CD4-positive, alpha-beta memory T cell (primary cell): ENCODE measurements at places on chromosomes 6 and 20.

GRCh38 chr6:112787371-112787770, 440.2 kb downstream of the RFPL4B start:
- DNase-seq = no peak

GRCh38 chr6:47335466-47335865, 25.8 kb upstream of the TNFRSF21 start:
- no peak for DNase-seq

DNA sequence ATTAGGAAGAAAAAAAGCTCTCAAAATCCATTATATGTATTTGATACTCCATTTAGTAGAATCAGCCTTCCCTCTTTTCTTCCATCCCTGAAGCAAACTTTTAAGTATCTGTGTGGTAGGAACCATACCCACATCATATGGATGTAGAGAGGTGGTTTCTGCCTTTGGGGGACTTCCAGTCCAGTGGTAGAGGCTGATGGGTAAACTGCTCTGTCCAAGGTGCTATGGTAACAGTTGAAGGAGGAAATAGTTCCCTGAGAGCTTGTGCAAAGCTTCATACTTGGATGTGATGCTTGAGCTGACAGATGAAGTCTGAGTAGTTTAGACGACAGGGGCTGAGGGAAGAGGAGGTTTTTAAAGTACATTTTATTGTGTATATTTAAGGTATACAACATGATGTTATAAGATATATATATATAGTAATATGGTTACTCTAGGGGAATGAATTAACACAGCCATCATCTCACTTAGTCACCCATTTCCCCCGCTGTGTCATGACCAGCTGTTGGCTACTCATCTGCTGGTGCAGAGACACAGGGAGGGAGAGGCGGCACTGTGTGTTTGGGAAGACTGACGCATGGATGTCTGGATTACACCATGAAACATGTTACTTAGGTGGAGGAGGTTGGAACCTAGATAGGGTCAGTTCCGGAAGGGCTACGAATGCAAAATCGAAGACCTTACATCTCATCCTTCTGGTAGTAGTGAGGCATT, 185.2 kb downstream of the FARS2 start:
- DNase-seq = no peak

- no peak for DNase-seq
Observed at GRCh38 chr6:126539022-126539421, 199.1 kb downstream of the CENPW start.

- no peak for DNase-seq
Observed at GRCh38 chr20:54345301-54345724, 130.1 kb upstream of the DOK5 start.

- no peak for DNase-seq
Observed at GRCh38 chr6:138714493-138714892, 59.1 kb upstream of the CCDC28A start.

GRCh38 chr6:5506149-5506548, 244.8 kb downstream of the FARS2 start:
- DNase-seq = no peak

DNA sequence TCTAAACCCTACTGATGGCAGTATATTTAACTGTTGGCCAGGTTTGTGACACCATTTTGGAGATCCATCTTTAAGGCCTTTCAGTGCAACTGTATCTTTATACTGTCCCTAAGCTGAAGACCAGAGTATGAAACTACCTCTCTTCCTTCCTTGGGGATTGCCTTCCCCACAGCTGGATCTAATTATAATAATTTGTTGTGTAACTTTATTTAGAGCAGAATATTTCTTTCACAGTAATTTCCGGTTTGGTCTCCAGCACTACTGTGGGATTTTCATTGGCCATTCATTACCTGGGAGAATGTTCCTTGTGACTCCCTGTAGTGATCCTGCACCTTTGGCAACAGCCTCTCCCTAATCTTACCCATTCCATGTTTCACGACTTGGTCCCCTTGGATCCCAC, 75.2 kb downstream of the AKAP7 start:
- no peak for DNase-seq

DNA sequence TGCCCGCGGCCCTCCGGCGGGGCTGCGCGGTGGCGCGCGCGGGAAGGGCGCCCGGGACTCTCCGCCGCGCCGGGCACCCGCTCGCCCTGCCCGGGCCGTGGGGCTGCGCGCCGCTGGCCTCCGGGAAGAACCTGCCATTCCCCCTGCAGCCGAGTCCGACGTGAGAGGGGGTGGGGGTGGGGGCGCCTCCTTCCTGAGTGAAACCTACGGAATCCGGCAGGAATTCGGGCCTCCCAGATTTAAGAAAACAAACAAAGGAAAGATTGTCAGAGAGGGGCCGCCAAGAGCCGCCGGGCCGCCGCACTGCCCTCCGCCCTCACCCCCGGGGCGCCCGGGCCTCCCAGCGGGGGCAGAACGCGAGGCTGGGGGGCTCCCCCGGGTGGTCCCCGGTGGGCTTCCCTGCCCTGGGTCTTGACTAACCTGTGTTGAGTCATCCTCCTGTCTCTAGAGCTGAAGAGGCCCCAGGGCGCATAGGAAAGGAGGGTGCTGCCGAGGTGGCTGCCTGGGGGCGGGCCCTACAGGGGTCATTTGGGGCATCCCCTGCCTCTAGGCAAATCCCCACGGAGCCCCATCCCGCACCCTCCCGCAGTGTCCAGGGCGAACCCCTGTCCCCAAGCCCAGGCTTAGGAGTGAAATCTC, 42.2 kb upstream of the FOXP4 start:
- DNase-seq = no peak

- no peak for DNase-seq
Observed at GRCh38 chr6:157511682-157512381, 130.8 kb downstream of the ZDHHC14 start.

- no peak for DNase-seq
Observed at GRCh38 chr20:57211908-57212533, 54.4 kb downstream of the BMP7 start.

DNA sequence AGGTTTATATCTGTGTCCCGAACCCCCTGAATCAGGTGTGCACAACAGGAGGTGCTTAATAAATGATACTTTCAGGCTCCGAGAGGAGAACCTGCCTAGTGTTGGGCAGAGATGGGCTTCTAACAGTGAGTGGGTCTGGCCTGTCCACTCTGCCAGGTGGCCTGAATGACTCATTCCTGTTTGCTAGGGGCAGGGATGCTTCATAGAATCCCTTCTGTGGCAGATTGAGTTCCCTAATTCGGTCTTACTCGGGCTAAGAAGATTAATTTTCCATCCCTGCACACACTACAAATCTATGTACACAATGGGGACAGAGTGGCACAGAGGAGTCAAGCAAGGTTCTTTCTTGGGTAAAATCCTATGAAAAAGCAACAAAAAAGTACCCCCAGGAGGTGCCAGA, 19.8 kb downstream of the SDC4 start:
- no peak for DNase-seq

GRCh38 chr6:137230547-137230946, 11.4 kb upstream of the IFNGR1 start:
- no peak for DNase-seq

DNA sequence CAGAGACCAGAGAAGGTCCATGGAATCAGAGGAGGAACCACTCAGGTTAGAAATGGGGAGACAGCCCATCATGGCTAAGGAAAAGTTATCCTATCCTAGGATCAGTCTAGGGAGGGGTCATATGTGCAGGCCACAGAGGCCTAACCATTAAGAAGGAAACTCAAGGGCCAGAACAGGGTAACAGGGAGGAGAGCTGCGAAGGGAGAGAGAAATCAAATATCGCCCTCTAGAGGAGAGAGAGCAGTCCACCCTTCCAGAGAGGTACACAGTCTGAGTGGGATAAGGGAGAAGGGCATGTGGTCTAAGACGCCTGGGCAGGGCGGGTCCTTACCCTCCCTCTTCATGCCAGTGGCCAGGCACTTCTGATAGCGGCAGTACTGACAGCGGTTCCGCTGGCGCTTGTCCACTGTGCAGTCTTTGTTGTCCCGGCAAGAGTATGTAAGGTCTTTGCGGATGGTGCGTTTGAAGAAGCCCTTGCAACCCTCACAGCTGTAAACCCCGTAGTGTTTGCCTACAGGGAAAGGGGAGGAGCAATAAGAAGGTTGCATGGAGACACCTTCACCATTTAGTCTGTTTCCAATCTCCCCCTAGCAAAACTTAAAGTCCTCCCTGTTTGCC, 2.9 kb downstream of the RXRB start:
- peak; percentile 59 for DNase-seq

DNA sequence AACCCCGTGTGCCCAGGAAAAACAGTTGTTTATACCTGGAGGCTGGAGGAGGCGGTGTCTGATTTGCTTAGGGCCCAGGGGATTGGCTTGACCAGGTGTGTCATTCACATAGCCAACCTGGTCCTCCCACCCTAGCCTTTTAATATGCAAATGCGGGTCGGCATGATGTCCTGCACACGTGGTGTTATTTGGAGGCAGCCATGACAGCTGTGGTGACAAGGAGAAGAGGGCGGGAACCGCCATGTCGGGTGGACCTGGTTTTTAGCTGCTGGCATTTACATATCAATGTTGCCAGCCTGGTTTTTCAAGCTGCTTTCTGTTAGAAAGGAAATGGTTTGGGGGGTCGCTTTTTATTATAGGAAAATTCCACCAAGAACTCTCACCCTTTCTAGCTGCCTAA, 291.4 kb upstream of the QKI start:
- DNase-seq = no peak

DNA sequence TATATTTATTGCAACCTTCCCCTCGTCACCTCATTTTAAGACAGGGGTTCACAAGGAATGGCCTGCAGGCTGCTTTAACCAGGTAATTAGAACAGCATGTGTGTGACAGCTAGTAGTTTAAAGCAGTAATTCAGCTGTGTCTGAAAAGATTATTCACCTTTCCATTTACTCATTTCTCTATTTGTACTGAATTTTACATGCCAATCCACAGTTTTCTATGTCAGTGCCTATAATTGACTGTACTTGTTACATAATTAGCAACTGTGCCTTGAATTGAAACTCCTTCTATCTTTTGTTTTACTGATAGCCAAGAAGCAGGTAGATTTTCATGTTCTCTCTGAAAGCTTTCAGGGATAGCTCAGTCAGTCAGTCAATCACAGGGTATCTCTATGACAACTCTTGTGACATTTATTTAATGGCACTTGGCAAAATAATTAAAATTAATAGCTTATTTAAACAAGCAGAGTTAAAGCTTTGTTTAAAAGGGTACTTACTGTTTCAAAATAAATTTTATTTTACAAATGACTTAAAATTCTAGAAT, 214.0 kb downstream of the ZFAND3 start:
- DNase-seq = no peak

- DNase-seq = peak; percentile 52
Observed at GRCh38 chr6:32194825-32195651, 2.6 kb upstream of the GPSM3 start.

DNA sequence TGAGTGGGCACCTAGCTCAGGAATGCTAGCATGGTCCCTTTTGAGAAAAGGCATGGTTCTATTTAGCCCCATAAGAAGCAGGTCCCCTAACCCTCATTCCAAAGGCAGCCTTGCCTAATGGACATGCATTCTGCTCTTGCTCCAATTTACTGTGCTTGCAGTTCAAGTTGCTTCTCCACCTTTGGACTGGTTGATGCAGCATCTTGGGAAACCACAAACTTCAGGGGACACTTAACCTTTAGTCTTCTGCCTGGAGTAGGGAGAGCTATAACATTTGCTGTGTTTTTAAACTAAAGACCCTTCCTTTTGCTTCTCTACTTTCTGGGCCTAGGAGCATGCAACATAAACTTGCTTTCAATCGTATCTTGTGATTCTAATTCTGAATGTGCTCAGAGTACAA, 5.1 kb upstream of the PHF3 start:
- DNase-seq = no peak

DNA sequence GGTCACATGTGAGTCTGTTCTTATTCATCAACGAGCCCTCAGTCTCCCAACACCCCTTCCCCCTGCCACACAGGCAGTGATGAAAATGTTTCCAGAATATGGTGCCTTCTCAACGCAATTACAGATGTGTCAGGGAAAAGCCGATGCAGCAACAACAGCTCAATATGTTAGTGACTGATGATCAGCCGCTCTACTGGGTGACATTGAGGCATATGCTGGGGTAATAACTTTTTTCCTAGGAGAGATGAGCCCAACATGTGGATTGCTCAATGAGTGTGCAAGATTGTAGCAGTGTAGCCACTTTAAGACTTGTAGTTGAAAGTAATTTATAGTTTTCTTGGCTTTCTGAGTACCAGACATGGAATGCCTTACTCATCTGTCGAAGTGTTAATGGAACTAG, 49.4 kb downstream of the DTD1 start:
- DNase-seq = no peak

DNA sequence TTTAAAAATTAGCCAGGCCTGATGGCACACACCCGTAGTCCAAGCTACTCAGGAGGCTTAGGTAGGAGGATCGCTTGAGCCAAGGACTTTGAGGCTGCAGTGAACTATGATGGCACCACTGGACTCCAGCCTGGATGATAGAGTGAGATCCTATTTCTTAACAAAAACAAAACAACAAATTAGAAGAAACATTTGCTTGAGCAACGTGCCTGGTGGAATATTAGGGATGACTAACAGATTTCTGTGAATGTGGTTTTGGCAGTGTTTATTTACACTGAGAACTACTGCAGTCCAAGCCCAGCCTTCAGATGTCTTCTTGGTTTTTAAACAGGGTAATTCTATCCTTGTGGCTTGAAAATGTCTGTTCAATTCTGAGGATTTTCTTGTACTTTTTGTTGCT, 9.2 kb downstream of the PPP1R3G start:
- DNase-seq = no peak

- no peak for DNase-seq
Observed at GRCh38 chr20:53001498-53002301, 29.5 kb downstream of the TSHZ2 start.

DNA sequence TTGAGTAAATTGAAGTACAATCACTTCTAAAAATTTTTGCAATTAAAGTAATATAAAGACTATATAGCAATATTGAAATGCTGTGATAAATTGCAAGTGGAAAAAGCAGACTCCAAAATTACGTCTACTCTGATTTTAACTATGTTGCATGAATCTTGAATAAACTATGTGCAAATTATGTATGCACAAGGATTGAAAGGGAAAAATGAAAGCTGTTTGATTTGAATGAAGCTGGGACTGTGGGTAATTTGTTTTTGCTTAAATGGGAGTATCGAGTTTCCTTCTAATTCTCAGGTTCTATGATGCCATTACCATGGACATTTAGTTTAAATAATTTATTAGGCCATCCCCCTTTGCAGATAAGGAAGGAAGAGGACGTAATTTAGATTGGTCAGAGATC, 198.7 kb upstream of the MYLIP start:
- no peak for DNase-seq

GRCh38 chr6:21213492-21213891, 380.1 kb upstream of the SOX4 start:
- DNase-seq = no peak
